Mucosa of descending colon (tissue), 3 donors: ENCODE measurements at places on chromosomes 16 and 17. TPM values are rescaled to one million over a fixed set of nuclear protein-coding genes. Genes with fewer than 3 reads are reported as not detected.
A peak's percentile ranks its signal among the peaks of the same experiment; 100 is the strongest.

GRCh38 chr17:57009737-57010445, 32.0 kb downstream of the SCPEP1 start:
- peak; percentile 82 for DNase-seq

DNA sequence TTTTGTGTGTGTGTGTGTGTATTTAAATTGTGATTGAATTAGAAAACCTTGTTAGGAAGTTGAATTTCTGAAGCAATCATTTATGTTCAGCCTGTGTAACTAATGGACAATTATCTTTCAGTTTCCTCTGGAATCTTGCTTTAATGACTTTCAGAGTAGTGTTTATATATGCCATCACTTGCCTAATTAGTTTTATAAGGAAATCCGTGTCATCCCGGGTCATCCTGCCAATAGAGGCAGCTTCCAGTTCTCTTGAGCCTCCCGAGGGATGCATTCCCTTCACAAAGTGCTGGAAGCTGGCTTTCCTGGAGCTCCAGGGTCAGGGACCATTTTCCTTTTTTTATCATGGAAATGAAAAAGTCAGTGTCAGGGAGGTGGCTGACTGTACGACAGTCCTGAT, 42.9 kb downstream of the PRKCA start:
- DNase-seq: no peak

DNA sequence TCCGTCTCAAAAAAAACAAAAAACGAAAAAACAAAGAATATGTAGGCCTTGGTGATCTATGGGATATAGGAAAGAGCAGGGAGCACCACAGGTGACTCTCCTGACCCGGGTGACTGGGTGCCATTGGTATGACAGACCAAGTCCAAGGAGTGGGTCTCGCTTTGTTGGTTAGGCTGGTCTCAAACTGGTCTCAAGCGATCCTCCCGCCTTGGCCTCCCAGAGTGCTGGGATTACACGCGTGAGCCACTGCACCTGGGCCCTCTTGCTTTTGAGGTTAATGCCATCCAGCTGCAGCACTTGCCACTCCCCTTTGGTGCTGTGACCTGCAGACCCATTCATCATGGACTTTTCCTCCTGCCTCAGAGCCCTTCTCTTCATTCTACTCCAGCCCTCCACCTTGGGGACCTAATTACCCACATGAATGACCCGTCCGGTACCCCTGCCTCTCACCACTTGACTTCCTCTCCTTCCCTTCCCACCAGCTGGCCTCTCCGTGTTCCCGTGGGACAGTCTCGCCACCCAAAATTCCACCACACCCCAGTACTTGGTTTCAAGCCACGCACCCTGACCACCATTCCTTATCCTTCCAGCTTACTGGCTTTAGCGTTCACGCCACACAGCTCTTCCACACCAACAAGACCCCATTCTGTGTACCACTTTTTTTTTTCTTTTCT, 3.2 kb upstream of the UBE2G1 start:
- no peak for DNase-seq

GRCh38 chr16:23902748-23903414, 67.1 kb downstream of the PRKCB start:
- DNase-seq: no peak

- DNase-seq: no peak
Measured at GRCh38 chr16:27405546-27406451, 3.8 kb downstream of the IL21R start.

GRCh38 chr16:50591800-50592771, 43.9 kb downstream of the NKD1 start:
- no peak for DNase-seq

GRCh38 chr17:3474212-3474611, 1.6 kb upstream of the ASPA start:
- DNase-seq: peak; percentile 12

DNA sequence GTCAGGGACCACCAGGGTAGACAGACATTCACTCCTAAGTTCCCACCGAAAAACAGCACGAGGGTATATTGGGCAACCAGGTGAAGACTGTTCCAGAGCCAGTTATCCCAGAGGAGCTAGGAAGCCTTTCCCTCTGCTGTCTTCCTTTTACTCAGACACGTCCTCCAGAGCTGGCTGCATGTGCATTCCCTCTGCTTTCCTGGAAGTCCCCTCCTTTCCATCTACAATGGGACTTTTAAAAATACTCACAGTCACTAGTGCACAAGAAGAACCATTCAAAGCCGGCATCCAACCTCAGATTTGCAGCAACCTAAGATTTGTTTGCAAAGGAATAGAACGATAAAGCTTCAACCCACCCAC, 32.5 kb upstream of the CRISPLD2 start:
- no peak for DNase-seq

GRCh38 chr17:15930426-15930825, 14.5 kb upstream of the ADORA2B start:
- no peak for DNase-seq

DNA sequence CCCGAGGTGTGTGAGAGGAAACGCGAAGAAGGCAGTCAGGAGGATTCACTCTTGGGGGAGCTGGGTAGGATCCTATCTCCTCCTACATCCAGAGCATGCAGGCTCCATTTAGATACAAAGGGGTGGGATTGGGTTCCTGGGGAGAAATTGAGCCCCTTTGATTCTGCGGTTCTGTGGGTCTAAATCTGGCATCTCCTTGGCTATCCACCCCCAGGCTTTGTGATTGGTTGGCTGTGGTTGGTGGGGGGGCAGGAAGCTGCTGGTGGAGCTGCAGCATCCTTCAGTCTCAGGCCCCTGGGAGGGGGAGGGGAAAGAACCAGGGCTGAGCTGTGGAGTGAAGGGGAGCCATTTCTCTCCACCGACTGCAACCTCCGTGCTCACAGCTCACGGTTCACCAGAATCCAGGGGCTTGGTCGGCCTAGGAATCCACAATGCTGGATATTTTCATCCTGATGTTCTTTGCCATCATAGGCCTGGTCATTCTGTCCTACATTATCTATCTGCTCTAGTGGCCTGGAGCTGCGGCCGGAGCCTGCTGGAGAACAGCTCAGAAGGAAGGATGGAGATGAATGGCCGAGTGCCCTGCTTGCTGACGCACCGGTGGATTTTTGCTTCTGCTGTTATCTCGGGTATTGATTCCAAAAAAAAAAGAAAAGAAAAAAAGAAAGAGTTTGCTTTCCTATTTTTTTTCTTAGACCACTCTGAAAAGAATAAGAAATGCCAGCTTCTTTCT, at the start of gene LASP1NB:
TSS of gene LASP1NB (plus strand) at position 352 of the 733 bp plus-strand sequence.
- no peak for DNase-seq

- DNase-seq: no peak
Measured at GRCh38 chr16:18039931-18040330, 296.6 kb downstream of the NPIPA8 start.

- DNase-seq: no peak
Measured at GRCh38 chr17:48215583-48216139, 108.1 kb downstream of the SNX11 start.

DNA sequence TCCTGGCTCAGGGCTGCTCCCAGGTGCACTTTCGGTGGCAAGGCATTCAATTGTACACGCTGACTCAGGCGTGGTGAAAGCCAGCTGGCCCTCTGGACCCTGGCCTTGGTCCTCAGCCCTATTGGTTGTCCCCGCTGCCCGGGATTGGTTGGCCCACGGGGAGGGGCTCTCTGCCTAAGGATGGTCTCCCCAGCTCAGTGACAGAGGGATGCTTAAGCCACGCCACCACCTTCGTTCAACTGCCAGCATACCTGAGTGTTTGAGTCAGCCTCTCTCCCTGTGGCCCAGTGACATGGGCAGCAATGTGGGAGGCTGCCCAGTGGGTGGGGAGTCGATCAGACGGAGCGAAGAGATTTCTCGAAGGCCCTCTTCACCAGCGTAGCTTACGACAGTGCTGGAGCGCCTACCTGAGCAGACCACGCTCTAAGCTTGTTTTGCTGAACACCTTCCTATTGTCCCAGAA, 30.3 kb downstream of the IRF8 start:
- peak; percentile 37 for DNase-seq

GRCh38 chr17:68585643-68586042, 15.5 kb downstream of the FAM20A start:
- DNase-seq: no peak

DNA sequence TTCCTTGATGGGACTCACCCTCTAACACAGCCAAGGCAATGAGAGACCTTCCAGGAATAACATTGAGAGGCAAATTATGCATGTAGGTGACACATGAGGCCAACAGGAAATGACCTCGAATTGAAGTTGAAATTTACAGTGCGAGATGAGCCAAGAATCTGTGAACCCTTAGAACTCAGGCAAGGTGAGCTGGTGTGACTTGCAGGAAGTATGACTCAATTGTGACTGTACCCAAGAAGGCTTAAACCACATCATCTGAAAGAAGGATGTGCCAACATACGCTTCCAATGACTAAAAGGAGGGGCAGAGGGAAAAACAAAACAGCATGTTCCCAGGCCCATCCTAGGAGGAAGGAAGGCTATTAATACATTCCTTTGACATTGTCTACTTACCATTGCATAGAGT, 44.8 kb downstream of the PITPNC1 start:
- DNase-seq: no peak

DNA sequence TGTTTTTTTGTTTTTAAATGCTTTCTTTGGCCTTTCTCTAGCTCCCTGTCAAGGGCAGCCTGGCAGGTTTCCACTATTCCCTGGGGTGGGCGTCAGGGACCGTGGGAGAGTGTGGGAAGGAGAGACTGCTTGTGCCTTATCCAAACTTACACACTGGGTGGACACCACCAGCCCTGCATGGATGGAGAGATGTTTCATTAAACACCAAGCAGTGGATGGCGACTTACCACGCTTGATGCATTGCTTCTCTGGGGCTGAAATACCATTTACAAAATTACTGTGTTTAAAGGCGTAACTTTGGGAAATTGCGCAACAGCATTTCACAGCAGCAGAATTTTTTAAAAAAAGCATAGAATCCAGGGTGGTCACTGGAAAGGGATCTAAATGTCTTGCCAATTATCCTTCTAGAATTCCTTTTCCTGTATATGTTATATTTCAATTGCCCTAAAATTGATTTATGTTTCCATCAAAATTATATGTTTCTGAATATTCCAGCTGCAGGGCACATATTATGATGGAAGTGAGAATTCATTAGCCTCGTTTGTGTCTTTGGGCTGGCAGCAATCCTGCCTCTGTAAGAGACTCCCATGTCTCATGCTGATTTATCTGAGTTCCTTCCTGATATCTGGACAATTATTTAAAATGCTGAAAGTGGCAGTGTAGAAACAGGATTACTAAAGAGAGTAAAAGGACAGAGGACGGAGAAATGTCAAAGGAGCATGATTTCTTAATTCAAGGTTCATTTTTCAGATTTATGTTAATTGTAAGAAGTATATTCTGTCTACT, 247.3 kb downstream of the GRIN2A start:
- DNase-seq: no peak

DNA sequence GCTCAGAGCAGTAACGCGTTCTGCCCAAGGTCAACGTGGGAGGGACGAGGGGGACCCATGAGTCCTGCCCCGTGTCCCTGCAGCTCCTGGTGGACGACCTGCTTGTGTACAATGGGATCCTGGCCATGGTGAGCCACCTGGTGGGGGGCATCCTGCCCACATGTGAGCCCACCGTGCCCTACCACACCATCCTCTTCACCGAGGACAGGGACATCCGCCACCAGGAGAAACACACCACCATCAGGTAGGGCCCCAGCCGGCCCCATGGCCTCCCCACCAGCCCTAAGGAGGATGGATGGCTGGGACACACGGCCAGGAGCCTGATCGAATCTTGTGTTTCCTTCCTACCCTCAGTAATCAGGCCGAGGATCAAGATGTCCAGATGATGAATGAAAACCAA, 227.6 kb downstream of the KATNIP start:
- DNase-seq: no peak

DNA sequence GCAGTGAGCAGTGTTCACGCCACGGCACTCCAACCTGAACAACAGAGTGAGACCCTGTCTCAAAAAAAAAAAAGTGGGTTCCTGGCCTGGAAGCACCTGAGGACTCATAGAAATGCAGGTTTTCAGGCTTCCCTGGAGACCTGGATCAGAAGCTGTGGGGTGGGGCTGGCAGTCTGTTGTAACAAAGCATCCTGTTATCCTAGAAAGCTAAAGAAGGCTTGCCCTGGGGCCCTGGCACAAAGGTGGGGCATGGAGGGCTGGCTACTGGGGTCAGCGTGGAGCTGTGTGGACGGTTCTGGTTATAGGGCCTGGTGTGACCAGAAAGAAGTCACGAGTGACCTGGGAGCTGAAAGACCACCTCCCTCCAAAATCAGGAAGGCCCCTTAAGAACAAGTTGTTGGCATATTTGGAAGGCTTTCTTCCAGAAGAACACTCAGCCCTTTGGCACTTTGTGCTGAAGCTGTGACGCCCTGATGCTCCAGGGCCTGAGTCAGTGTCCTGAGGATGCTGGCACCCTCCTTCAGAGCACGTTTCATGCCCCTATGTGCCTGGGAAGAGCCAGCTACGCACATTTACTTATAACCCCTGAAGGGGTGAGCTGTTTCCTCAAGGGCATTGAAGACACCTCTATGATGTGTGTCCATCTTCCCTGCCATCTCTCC, 6.2 kb downstream of the CRISPLD2 start:
- DNase-seq: no peak

KRTAP4-4 gene
- total RNA-seq: not detected

TLCD3B gene
- total RNA-seq: 0.38 TPM

ACE gene
- total RNA-seq: 16.0 TPM

ACAP1 gene
- 9.2 TPM for total RNA-seq

ICAM2 gene
- 6.9 TPM for total RNA-seq

SKAP1 gene
- total RNA-seq: 3.2 TPM

MGAT5B gene
- 0.17 TPM for total RNA-seq

TOX3 gene
- total RNA-seq: 42.3 TPM

TMEM114 gene
- total RNA-seq: not detected

MBTPS1 gene
- total RNA-seq: 93.4 TPM

KCNH6 gene
- total RNA-seq: not detected
